ENCODE measurements at places on chromosomes 16 and 17. TPM values are rescaled to one million over a fixed set of nuclear protein-coding genes. Genes with fewer than 3 reads are reported as not detected.

- DNase-seq, result no peak
Measured at GRCh38 chr17:13421581-13422130, 180.1 kb downstream of the HS3ST3A1 start.

DNA sequence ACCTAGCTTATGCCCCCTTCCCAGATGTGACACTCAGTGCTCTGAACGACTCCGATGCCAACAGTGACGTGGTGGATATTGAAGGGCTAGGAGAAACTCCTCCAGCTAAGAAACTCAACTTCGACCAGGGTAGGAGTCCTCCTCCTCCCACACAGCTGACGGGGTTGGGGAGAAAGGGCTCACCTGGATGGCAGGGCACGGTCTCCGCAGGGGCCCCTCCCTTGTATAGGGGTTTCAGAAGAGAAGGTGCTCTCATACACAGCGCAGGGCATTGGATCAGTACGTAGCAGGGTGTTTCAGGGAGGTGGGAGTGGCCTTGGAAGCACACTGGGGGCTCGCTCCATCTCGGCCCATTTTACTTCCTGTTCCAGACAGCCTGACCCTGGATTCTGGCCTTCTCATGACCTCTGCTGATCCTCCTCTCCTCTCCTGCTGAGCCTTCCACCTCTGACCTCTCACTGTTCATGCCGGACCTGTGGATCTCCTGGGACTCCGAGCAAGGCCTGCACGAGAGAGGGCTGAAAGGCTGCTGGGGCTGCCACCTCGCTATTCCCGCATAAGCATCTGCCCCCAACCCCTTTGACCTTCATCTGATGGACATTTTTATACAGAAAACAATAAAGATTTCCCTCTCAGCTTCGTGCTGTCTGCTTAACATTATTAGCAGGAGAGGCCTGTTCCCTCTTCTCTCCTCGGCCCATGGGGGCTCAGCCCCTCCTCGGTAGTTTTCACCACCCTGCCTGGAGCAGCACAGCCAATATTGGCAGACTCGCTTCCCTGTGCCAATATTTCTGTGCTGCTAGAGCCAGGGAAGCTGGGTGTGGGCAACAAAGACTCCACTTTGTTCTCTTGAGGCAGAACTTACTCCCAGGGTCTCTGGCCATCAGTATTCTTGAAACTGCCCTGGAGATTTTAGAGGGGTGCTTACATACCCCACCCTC, 4.7 kb downstream of the RNASEK start:
- DNase-seq, result no peak

DNA sequence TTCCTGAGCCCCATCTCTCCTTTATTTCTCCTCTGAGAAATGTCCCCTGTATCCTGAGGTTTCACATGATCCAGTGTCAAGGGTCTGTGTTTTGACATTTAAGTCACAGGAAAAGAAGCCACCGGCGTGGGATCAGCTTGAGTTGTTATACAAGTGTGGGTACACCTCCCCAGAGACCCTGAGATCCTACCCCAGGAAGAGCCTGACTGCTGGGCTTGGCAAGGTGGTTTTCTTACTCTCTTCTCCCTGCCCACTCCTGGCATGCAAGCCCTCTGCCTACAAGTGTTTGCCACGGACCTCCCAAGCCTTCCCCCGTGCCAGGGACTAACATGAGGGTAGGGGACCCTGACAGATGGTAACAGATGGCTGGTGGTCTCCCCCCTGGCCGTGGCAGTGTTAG, 2.8 kb upstream of the ARHGAP27 start:
- DNase-seq, result no peak

DNA sequence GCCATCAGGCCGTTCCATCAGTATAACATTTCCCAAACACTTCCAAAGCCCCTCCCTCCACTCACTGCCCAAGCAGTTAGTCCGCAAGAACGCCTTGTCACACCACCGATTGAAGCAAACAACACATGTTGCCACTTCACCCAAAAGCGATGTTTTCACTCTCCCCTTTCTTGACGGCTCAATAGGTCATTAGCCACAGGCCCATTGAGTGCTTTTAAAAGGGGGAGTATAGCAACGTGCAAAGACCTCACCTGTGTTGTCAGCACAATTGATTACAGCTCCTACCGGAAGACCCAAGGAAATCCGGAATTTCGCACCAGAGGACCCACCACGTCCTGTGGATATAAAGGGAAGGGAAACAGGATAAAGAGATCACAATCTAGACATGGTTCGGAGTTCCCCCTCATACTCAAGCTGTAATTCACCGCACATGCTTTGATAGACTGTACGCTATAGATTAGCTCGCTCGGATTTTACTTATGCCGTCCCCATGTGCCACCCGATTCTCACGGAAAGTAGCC, 690 bp downstream of the RPL23 start:
- DNase-seq, result no peak

DNA sequence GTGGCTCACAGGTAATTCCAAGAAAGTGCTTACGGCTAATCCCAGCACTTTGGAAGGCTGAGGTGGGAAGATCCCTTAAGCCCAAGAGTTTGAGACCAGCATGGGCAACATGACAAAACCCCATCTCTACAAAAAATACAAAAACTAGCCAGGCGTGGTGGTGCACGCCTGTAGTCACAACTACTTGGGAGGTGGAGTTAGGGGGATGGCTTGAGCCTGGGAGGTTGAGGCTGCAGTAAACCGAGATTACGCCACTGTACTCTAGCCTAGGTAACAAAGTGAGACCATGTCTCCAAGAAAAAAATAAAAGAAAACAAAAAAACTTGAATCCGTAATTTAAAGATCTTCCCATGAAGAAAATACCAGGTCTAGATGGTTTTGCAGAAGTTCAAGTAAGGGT, 5.0 kb downstream of the ICAM2 start:
- no peak for DNase-seq

CD300LF gene
- not detected for total RNA-seq

RPRML gene
- total RNA-seq, result 0.32 TPM

ANKRD40CL gene
- total RNA-seq, result not detected
